ENCODE measurements at places on chromosomes 3 and 15.

DNA sequence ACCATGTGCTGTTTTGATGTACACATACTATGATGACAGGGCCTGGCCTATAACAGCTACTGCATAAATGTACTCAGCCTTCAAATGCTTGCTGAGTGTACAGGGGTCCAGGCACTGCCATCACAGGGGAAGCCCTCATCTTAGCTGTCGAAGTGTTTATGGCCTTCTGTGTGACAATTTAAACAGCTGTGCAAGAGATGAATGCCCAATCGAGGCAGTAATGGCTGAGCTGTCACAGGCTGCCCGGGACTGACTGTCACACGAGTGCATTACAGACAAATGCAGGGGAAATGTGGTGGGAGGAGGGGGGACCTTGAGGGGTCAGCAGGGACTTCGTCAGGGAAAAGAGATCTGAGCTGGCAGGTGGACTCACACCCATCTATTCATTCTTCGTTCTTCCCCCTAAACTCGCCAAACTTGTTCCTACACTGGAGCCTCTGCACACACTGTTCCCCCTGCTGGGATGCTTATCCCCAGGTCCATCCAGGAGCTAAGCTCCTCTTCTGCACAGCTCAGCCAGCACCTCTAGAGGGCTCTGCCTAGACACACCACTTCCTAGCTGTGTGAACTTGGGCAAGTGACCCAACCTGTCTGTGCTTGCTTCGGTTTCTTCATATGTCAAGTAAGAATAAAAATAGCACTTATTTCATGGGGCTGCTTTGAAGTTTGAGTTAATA lies 156.2 kb upstream of the IQSEC1 start:
- no peak for DNase-seq

GRCh38 chr3:56061279-56061626 lies 407.0 kb downstream of the ERC2 start:
- no peak for DNase-seq

- no peak for DNase-seq
Measured at GRCh38 chr15:79042213-79042928, 48.2 kb downstream of the RASGRF1 start.

GRCh38 chr15:61038387-61038786 lies 190.7 kb downstream of the RORA start:
- DNase-seq: no peak

DNA sequence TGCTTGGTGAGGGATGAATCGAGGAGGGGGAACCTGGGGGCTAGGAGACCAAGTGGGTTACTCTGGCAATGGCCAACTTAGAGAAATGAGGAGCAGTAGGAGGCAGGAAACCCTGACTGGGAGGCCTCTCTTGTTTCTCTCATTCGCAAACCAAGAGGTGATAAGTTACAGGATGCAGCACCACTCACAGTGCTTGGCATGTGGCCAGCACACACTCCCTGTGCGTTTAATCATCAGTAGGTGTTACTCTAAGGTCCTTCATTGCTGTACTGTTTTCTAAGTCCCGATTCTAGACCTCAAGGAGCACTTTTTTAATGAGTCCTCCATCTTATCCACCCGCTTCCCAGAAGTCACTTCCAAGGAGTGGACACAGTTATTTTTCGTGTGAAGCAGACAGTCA lies 314.1 kb upstream of the TRIM42 start:
- DNase-seq: no peak

GRCh38 chr3:111073218-111073617 lies 1.6 kb downstream of the NECTIN3 start:
- no peak for DNase-seq

Measured in activated CD4-positive, alpha-beta T cell treated with anti-CD3 and anti-CD28 coated beads, Interleukin-2, amount 50 U/mL, for 4 hours (primary cell).